ENCODE measurements at places on chromosomes 11 and 22.

GRCh38 chr22:20567993-20568417 lies 60.6 kb downstream of the MED15 start:
- no peak for DNase-seq

DNA sequence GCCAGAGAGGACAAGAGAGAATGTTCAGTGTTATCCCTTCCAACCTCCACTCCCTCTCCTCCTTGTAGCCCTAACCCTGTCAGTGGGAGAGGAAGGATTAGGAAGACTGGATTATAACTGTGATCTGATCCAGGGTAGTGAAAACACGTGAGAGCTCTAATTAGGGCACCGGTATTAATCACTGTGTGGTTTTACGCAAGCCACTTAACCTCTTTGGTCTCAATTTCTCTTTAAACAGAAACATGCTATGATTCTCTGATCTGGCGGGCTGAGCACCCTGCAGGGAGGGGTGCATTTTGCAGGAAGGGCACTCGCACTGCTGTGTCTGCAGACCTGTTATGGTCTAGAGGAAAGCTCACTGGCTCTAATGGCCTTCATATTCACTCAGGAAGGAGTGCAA lies 11.5 kb downstream of the RPL27A start:
- DNase-seq: no peak

DNA sequence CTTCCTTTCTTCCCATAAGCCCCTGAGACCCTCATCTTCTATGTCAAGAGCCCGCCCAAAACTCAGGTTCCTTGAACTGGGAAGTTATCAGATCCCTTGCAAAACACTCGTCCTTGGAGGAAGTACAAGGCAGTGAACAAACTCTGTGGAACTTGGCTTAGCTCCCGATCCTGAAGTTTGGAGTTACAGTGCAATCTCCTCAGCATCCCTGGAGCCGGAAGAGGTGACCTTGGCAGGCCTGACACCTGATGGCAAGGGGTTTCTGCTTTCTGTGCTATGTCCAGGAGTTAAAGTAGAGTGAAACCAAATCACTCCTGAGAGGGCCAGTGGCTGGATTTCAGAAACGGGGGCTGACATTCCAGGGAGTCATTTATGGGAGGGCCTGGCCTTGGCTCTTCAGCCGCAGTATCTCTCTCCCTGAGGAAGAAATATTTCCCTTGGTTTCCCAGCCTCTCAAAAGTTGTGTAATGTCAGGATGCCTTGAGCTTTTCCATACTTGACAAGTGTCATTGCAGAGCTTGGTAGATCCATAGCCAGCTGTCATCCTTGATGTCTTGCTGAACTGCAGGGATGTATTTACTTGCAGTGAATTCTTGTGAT lies 1.9 kb upstream of the GRAMD1B start:
- DNase-seq: no peak

DNA sequence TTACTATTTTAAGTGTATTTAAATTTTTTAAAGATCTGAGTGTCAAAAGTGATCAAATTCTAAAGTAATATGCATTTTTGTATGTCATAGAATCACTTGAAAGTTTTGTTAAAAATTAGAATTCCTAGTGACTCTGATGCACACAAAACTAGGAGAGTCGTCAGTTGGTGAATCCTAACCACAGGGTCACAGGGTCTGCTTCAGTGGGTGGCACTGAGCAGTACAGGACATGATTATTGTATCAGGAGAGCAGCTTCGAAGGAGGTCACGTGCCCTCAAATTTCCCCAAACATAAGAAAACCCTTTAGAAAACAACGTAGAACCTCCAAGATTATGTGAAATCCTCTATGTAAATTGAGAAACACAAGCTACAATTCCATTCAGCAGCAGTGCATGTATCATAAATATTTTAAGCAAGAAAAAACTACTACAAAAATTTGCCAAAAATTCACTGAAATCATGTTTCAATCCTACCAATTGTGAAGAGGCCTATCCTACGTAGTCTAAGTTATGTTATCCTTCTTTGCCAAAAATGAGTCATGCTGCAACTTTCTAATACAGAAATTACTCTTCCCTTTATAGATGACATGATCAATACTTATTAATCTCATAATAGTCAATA lies 323.6 kb downstream of the AASDHPPT start:
- DNase-seq: no peak

GRCh38 chr11:72828081-72828567 lies 13.9 kb downstream of the ATG16L2 start:
- DNase-seq: no peak

DNA sequence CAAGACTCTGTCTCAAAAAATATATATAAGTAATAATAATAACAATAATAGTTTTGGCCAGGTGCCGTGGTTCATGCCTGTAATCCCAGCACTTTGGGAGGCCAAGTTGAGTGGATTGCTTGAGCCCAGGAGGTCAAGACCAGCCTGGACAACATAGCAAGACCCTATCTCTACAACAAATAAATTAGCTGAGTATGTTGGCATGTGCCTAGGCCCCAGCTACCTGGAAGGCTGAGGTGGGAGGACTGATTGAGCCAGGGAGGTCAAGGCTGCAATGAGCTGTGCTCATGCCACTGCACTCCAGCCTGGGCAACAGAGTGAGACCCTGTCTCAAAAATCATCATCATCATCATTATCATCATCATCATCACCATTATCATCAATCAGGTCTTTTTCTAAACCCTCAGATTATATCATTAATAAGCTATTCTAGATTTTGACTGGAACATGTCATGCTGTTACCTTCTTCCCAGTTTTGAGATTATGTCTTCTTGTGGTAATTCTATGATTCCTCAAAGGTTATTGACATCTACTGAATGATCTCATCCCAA lies 39.3 kb downstream of the DENND5A start:
- no peak for DNase-seq

DNA sequence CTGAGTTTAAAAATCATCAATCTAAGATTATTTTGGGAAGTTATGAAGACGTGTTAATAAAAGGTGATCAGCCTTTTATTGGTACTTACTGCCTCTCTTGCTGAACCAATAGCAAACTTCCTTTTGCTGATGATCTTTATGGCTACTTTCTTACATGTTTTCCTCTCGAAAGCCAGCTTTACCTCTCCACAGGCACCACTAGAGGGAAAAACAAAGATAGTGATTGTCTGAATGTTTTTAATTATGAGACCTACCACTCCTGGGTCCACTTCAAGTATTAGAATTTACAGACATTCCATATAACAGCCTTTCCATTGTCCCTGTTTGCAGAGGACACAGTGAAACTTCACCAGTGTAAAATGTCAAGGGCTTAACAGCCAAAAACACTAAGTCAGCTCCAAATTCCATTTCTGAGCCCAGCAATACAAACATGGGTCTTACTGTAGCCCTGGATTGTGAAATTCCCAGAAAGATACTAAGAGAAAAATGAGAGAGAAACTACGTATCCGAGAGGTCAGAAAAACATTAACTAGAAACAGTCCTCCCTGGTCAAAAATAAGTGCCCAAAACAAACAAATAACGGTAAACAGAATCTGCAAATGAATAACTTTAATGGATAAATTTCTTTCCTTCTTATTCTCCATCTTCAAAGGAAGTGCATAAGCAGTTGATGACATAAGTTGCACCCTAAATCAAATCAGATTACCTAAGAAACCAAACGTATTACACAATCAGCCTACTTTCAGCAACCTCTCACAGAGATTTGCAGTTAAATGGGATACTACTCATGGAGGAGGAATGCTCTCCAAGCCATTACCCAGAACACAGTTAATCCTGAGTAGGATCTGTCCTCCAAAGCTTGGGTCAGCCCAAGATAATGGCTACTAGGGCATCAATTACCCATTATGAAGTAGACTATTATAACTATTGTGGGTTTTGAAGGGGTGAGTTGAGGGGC lies 29.5 kb downstream of the CHEK2 start:
- peak; percentile 91 for DNase-seq

DNA sequence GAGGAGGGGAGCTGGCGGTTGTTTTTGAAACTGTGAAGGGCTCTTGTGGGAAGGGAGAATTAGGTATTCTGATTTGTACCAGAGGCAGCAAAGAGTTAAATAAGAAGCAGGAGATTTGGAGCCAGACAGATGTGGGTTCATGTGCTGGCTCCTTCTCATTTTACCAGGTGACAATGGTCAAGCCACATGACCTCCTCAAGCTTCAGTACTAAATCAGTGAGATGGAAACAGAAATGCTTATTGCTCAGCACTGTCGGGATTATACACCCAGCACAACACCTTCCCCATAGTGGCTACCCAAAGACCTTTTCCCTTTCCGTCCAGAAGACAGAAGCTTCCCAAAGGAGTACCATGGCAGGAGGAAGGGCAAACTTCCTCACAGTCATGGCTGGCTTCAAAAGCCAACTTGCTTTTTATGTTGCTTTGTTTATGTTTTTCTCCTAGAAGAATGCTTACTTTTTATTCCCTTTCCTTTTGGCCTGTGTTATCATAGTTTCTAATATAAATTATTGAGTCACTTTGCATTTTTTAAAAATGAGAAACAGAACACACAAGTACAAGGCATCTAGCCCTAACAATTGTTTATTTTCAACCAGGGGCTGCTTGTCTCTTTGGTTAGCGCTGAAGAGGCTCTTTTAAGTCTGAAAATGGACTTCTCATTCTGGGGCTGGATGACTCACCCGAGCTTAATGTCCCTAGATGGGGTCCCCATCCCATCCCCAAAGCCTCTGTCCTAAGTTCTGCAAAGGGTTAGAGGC lies 181.5 kb upstream of the ZBED5 start:
- no peak for DNase-seq

GRCh38 chr11:31262761-31263160 lies 106.8 kb downstream of the DCDC1 start:
- DNase-seq: peak; percentile 33

DNA sequence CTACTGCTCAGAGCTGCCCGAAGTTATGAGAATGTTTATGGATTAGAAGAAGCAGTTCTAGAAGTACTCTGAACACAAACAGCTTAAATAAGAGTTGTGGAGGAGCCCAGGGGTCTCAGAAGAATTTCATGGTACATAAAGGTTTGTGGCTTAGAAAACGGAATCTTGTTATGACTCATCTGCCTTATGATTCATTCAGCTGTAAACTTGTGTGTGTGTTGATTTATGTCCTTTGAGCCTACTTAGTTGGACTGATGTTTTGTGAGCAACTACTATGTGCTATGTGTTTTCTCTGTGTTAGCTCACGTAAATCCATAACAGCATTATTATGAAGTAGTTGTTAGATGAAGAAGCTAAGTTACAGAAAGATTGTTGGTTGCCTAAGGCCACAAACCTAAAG lies 203.7 kb downstream of the PGR start:
- peak; percentile 57 for DNase-seq

DNA sequence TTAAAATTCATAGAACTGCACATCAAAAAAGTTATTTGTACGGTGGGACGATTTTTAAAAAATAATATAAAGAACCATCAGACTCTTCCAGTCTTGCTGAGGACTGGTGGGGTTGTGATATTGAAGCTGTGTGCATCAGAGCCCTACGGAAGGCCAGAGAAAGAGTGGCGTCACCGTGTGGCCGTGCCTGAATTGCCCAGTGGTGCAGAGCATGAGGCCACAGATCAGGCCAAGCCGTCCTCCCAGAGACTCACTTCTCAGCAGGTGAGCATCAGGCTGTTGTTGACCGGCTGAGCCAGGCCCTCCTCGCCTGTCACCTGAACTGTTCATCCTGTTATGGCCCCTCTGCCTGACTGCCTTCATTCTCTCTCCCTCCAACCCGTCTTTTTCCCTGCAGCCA lies 1013.9 kb downstream of the TBC1D22A start:
- no peak for DNase-seq

All from fibroblast of skin of left biceps (primary cell).